ENCODE measurements at places on chromosomes 6 and 20. TPM values are rescaled to one million over a fixed set of nuclear protein-coding genes. Genes with fewer than 3 reads are reported as not detected.
A peak's percentile ranks its signal among the peaks of the same experiment; 100 is the strongest.

RALY gene
- total RNA-seq: 56.5 TPM

HLA-DQA1 gene
- 2.6 TPM for total RNA-seq

KCNK5 gene
- total RNA-seq: 1.5 TPM

BMP7 gene
- 3.8 TPM for total RNA-seq

FAM162B gene
- total RNA-seq: 12.3 TPM

MDC1 gene
- 9.6 TPM for total RNA-seq

DNA sequence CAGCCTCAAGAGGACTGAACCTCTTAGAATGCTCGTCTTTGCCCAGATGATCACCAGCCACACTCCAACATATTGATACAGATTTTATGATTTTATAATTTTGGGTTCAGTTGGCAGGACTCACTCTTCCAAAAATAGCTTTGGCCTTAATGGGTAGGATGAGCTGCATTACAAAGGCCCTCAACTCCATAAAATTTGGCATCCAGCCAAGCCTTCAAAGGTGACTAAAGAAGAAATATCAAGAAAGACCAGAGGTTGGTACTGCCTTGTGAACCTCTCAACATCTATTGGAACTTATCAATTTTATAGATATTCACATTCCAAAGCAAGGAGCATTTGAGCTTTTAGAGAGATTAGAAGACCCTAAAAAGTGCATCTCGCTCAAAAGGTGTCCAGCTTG is 48.4 kb upstream of the SNAP25 start:
- no peak for DNase-seq

GRCh38 chr6:41786451-41787218 is 859 bp upstream of the TOMM6 start:
- peak; percentile 94 for DNase-seq

DNA sequence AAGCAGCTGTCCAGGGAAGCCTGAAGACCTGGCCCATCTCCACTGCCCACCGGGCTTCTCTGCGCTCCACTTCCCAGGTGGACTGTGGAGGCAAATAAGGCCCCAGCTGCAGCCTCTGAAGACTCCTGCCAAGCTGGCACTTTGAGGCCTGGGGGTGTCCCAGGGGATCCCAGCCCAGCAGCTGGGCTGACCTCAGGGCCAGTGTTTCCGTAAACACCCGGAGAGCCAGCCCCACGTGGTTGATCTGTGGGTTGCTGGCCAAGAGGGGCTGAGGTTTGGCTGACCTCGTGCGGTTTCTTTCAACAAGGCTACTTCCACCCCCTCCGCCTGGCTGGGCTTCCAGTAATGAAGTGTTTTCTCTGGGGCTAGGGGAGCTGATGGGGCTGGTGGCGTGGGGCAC is 12.4 kb upstream of the CCN5 start:
- DNase-seq: peak; percentile 92

DNA sequence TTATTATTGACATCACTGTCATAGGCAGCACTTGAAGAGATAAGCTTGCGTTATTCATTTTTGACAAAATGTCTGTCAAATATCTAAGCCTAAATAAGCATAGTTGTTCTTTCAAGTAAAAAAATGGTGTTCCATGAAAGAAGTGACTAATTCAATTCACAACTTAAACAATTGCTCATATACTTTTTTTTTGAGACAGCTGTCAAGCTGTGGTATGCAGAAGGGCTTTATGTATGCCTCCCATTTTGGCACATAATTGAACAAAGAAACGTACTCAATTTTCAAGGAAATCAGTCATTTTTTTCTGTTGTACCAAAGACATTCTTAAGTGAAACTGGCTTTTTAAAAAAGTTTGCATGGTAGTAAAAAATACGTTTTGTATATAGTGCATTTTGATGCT is 8.5 kb downstream of the AFDN start:
- DNase-seq: no peak

DNA sequence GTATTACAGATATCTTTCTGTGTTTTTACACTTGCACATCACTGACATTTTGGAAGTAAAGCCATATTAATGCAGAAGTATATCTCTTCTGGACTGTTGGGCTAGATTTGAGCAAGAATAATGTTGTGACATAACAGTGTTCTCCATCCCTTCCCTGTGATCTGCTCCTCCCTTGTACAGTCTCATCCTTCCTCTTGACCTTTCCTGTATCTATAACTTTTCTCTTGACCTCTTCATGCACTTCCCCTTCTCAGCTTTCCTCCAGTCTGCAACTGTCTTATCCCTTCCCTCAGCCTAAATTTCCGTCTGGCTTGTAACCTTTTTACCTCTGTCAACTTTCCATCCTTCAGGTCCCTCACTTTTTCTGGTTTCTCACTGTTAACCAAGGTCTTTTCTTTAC is 29.8 kb downstream of the NCOA3 start:
- no peak for DNase-seq

DNA sequence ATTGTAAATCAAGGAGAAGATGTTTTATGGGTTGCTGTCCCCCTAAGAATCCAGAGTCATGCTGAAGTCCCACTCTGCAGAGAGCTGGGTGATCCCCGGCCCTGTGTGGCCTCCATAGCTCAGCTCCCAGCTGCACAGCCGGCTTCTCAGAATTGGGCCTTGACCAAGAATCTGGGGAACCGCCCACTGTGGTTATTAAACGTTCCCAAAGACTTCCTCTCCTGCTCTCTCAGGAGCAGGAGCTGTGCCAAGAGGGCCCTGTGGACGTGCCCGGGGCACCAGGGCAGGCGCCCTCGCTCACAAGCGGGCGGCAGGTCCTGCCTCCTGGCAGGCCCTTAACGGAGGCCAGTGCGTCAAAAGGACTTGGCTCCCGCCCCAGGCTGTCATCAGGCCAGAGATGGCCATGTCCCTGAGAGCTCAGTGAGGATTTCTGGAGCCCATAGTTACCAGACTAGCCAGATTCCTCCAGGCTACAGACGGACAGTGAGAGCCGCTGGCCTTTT is 30.4 kb downstream of the ZC3H12D start:
- DNase-seq: peak; percentile 96

- DNase-seq: peak; percentile 31
Measured at GRCh38 chr6:53300656-53301551, 47.8 kb downstream of the ELOVL5 start.

DNA sequence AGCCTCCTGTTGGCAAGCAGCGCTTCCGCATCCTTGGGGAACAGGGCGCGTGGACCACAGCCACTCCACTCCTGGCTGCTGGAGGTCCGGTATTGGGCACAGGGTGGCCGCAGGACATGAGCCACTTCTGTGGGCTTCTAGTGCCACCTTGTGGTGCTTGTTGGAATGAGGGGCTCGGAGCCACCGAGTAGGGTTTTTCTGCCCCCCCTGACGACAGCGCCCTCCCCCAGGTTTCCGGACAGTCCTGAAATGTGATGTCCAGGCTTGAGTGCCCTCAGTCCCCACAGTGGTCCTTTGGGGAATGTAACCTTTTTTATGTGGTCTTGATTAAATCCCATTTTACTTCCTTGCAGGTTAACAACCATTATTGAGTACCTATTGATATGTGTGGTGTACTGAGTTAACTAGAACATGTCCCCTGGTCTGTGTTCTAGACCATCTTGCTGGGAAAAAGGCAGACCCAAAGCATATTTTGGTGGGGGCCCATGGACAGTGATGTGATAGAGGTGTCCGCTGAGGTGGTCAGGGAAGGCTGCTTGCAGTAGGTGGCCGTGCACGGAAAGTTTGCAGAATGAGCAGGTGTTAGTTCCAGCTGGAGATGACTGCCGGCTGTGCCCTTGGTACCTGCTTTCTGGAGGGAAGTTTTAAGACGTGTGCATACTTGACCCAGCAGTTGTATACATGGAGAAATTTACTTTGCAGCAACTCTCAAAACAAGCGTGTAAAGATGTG is 70.0 kb downstream of the PTPN1 start:
- DNase-seq: peak; percentile 64

DNA sequence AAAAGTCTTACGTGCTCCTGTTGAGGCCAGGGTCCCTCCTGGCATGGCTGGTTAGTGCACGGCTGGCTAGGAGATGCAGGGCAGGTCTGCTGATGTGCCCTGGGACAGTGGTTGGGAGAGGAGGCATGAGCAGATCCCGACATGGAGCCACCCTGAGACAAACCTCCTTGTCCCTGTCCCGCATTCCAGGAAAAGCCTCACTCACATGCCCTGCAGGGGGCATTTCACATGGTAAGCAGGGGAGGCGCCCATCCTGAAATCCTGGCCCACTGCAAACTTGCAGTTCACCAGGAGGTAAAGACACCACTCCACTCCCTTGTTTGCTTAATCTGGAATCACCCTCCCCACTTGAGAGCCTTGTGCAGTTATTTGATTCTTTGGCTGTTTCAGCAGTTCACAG is 116.7 kb upstream of the SLC24A3 start:
- DNase-seq: no peak

DNA sequence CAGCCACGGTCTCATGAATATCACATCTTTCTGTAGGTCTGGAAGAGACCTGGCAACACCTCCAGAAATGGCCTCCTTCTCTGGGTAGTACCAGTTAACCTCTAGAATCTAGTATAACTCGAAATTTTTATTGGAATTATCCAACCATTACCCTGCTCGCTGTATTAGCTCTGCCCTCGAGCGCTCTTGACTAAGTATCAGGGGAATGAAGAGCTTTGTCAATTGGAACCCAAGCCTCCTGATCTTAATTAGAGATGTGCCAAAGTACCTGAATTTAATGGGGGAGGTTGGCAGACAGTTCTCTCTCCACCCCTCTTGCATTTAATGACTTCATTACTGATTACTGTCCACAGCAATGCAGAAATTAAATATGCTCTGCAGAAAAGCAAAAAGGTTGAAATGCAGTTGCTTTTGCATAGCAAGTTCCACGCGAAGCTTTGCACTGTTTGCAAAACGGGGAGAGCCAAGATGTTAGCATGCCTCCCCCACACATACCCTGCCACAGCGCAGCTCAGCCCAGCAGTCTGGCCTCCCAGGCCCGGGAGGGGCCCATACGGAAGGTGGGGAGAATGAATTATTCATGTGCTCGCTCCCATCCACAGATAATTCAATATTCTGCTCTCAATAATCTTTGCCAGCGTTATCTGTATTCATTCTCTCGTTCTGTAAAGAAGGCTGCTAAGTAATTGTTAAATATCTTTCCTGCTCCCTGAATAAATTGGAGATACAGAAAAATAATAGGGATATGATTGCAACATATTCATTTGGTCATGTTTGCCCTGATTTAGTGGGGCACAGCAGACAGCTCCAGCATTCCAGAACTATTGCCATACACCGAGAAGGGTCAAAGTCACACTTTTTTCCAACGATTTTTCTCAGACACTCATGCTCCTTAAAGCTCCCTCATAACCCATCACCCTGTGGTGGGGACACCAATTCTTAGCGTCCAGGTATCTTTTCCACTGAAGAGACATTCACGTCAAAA is 305.8 kb downstream of the CDH26 start:
- no peak for DNase-seq

GRCh38 chr6:124961777-124962638 is at the start of gene RNF217:
RNF217 (plus strand) TSS chr6:124962437; CDS start chr6:124962545, 108 bp downstream.
- peak; percentile 87 for DNase-seq
